T47D (cell line): ENCODE measurements at places on chromosomes 1 and 21.
A peak's percentile ranks its signal among the peaks of the same experiment; 100 is the strongest.

- DNase-seq = peak; percentile 79
Measured at GRCh38 chr21:32392880-32393676, at the start of gene URB1. TSS of gene URB1 (minus strand) at chr21:32393012. CDS start at chr21:32392910, 102 bp downstream.

- no peak for DNase-seq
Measured at GRCh38 chr1:22030473-22030872, 22.0 kb upstream of the CDC42 start.

GRCh38 chr1:25990251-25990650 lies 7.6 kb downstream of the PAFAH2 start:
- DNase-seq = no peak

- DNase-seq = peak; percentile 68
Measured at GRCh38 chr1:24586970-24587820, 31.3 kb downstream of the NCMAP start.

- DNase-seq = no peak
Measured at GRCh38 chr1:154987326-154987725, 4.2 kb downstream of the FLAD1 start.

DNA sequence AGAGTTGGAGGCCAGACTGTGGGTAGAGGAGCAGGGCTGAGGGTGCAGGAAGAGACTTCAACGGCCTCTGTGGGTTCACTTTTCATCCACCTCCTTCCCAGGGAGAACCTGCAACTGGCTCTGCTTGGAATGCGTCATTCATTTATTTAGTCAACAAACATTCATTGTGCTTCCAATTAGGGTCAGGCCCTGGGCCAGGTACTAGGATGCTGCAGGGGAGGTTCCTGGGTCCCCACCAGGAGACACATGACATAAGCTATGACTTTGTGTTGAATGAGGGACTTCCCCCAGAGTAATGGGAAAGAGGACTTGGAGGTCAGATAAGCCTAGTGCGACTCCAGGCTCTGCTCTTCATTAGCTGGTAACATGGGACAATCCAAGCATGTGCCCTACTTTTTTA lies 46.3 kb upstream of the RPL11 start:
- DNase-seq = peak; percentile 20

DNA sequence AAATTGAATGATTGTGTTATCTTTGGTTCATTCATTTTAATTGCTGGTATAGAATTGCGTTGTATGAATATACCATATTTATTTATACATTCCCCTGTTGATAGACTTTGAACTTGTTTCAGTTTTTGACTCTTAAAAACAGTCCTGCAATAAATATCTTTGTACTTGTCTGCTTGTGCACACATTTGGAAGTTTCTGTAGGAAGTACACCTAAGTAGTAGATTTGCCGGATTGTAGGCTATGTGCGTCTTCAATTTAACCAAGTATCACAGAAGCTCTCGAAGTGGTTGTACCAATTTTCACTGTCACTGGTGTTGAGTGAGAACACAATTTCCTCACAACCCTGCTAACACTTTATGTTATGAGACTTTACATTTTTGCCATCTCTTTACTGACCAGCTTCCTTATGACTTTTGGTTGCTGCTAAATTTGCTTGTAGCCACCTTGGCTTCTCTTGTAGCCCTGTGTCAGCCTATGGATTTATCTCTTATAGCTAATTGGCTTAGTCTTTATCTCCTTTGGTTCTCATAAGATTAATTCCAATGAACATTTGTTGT lies 2.2 kb downstream of the TTC3 start:
- no peak for DNase-seq

DNA sequence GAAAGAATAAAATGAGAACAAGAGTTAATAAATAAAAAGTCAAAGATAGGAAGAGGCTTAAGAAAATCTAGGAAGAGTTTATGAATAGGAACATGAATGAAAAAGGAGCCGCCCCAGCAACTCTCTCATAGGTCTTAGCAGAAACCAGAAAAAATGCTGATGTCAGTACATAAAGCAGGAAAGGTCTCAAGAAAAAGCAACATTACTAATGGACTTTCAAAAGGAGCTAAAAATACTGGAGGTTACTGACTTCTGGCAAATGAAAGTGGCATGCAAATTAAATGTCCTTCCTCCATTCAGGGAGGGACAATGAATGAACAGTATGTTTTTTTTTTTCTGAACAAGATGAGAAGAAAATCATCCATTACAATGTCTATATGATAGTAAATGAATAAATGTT lies 387.6 kb downstream of the BRINP2 start:
- no peak for DNase-seq

- no peak for DNase-seq
Measured at GRCh38 chr1:64484651-64485050, 14.7 kb downstream of the CACHD1 start.

GRCh38 chr1:214514032-214514818 lies 37.2 kb downstream of the PTPN14 start:
- DNase-seq = no peak

GRCh38 chr1:116373431-116374352 lies 648 bp downstream of the ATP1A1 start:
- DNase-seq = peak; percentile 49

DNA sequence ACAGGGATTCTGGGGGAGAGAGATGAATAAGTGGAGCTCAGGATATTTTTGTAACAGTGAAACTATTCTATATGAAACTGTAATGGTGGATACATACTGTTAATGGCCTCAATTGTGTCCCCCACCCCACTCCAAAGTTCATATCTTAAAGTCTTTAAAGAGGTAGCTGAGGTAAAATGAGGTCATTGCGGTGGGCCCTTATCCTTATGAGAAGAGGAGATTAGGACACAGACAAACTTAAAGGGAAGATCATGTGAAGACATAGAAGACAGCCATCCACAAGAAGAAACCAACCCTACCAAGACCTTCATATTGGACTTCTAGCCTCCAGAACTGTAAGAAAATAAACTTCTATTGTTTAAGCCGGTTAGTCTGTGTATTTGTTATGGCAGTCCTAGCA lies 9.8 kb downstream of the TXNDC12 start:
- DNase-seq = no peak

GRCh38 chr1:24963099-24963872 lies 33.2 kb upstream of the RUNX3 start:
- DNase-seq = no peak

DNA sequence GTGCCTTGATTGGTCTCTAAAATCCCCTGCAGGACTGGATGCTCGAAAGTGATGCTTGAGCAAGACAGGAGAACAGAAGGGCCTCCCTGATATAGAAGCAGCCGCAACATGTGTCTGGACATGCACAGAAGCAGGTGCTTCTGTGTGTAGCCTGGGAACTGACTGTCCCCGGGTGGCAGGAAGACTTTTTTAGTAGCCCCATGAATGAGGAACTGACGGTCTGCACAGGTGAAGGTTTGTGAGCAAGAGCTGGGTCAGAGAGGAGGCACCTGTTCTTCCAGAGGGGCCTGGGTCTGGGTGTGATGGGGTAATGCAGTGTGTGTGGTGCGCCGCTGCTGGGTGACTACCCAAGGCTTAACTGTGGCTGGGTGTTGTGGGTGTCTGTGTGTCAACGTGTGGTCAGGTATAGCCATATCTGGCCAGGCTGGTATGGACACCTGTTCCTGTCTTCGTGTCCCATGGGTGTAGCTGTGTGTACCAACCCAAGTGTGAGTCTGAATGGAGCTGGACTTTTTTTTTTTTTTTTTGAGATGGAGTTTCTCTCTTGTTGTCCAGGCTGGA lies 39.1 kb upstream of the FOXO6 start:
- DNase-seq = no peak

DNA sequence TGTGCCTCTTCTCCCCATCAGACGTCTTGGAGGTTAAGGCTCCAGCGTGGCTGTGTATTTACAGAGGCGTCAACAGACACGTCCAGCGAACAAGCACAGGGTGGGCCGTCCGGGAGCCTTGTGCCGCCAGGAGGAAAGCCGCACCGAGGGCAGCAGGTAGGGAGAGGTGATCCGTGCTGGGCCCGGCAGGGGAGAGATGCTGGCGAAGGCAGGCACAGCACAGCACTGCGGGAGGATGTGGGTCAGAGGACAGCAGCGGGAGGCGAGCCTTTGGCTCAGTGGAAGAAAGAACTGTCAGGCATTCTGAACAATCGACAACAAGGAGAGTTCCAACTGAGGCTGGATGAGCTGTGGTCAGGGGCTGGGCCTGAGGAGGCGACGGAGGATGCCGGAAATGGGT lies 144.1 kb upstream of the TNR start:
- no peak for DNase-seq

DNA sequence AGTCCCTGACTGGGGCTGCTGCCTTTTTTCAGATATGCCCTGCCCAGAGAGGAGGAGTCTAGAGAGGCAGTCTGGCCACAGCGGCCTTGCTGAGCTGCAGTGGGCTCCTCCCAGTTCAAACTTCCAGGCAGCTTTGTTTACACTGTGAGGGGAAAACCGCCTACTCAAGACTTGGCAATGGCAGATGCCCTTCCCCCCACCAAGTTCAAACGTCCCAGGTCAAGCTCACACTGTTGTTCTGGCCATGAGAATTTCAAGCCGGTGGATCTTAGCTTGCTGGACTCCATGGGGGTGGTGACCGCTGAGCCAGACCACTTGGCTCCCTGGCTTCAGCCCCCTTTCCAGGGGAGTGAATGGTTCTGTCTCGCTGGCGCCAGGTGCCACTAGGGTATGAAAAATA lies 18.3 kb upstream of the C1orf53 start:
- no peak for DNase-seq

- no peak for DNase-seq
Measured at GRCh38 chr1:119361205-119361604, 7.4 kb upstream of the HAO2 start.

DNA sequence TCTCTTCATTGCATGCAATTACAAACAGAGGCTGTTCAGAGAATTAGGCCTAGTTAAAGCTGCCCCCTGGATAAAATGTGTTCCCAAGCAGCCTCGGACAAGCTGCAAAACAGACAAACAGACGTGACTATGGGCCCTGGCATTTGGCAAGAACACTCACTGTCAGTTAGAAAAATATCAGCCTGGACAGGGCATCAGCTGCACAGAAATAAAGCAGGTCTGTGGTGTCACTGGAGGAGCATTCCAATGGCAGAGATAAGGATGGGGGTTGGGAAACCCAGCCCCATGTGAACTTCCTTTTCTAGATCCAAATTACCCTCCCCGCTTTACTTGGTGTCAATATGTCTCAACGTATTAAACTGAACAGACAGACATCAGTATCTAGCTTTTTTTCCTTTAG lies 177.1 kb downstream of the GPATCH2 start:
- no peak for DNase-seq

DNA sequence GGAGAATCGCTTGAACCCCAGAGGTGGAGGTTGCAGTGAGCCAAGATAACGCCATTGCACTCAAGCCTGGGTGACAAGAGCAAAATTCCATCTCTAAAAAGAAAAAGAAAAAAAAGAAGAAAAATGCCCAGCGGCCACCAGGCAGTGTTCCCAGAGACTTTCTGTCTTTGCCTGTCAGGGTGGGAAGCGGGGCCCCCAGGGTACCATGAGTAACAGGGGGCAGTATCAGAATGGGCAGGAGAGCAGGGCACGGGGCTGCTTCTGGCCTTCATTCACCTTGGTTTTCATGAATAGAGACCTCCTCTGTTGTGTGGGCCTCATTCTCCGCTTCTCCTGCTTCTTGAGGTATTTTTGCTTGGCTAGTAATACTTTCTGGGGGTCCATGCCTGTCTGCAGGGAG lies 20.4 kb downstream of the SLC26A9 start:
- no peak for DNase-seq

DNA sequence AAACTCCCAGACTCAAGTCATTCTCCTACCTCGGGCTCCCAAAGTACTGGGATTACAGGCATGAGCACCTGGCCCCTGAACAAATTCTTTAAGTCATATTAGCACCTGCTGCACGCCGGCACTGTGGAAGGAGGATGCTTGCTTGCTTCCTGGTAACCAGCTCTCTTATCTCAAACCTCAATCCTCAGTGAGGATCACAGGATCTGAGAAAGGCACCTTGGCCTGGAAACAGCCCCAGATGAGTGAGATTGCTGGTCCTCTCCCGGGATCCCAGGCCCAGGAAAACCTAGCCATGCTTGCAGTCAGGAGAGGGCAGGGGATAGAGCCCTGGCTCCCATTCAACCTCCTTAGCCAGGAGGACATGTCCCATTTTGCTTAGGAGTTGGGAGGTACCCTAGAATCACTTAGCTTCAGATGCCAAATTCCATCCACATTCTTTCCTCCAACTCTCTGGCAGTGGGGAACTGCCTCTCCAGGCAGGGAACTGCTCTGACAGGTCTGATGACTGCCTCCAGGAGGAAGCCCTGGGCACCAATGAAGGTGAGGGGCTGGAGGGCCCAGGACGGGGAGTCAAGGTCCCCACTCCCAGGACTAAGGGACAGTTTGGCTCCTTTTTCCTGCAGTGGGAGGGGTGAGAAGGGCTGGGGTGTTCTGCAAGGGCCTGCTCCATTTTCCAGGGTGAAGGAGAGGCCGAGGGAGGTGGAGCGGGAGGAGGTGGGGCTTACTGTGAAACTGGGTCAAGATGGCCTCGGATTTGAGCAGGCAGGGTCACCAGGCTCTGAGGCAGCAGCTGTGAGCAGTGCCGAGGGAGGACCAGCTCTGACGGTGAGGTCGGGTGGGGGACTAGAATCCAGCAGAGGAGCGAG lies 9.5 kb downstream of the GPR37L1 start:
- DNase-seq = peak; percentile 97

- DNase-seq = peak; percentile 80
Measured at GRCh38 chr21:21096956-21097355, 98.7 kb downstream of the NCAM2 start.

DNA sequence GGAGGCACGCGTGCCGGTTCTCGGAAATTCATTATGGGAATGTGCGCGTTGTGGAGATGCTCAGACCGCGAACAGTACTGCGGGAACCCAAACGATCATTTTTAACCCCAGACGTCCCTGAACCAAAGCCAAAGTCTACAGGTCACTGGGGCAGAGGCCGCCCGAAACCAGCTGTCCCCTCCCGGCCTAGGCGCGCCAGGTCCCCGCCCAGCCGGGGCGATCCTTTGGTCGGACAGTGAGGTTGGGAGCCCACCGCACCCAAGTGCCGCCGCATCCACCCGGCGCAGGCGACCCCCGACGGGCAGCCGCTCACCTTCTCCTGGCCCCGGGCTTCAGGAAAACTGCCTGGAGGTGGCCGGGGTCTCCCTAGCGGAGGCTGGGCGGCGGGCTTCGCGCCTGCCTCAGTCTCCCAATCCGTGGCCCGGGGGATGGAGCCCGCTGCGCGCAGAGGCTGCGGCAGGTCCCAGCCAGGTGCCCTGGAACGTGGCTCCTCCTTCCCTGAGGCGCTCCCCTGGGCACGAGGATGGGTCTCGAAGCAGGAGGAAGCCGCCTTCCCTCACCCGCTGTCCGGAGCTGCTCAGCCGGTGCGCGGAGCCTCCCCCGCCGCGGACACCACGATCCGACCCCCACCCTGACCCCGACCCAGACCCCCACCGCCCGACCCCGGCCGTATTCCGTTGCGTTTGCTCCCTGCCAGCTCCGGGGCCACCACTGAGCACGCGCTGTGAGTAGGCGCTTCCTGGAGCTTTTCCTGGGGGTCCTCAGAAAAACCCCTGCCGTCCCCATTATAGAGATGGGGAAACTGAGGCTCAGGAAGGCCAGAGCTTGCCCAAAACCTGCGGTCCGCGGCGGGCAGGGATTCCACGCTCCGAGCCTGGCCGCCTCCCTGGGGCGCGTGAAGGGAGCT lies 8.1 kb upstream of the SLX9 start:
- no peak for DNase-seq

- DNase-seq = no peak
Measured at GRCh38 chr1:167995038-167995437, 58.2 kb upstream of the MPC2 start.

- no peak for DNase-seq
Measured at GRCh38 chr1:158180741-158181576, at the start of gene CD1D. TSS of gene CD1D (plus strand) at chr1:158180895. CDS start at chr1:158181102, 207 bp downstream.

GRCh38 chr1:34188418-34188817 lies 11.7 kb downstream of the C1orf94 start:
- no peak for DNase-seq

GRCh38 chr21:41865002-41865777 lies 14.0 kb downstream of the PRDM15 start:
- no peak for DNase-seq
